ENCODE measurements at places on chromosomes 2 and 18. TPM values are rescaled to one million over a fixed set of nuclear protein-coding genes. Genes with fewer than 3 reads are reported as not detected.
A peak's percentile ranks its signal among the peaks of the same experiment; 100 is the strongest.

DNA sequence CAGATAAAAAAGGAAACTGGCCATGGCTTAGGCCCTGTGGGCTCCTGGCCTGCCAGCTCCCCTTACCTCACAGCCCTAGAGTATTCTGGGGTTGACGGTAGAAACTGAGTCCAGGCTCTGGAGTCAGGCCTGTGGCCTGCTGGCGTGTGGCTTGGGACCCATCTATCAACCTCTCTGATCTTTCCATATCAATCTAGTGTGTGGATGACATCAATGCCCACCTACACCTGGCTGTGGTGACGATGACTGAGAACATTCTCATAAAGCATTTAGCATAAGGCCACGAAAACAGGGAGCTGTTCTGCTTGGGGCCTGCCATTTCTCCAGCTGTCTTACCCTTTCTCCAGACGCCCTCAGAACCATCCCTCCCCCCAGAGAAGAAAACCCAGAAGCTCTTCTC is 17.9 kb downstream of the PCARE start:
- no peak for DNase-seq

TEX51 gene
- 0.11 TPM for polyA plus RNA-seq

- DNase-seq: no peak
Measured at GRCh38 chr2:151553-152334, 105.4 kb upstream of the FAM110C start.

- no peak for DNase-seq
Measured at GRCh38 chr18:75247611-75248421, 37.2 kb downstream of the TSHZ1 start.

- no peak for DNase-seq
Measured at GRCh38 chr2:169286624-169287231, 75.6 kb downstream of the LRP2 start.

DNA sequence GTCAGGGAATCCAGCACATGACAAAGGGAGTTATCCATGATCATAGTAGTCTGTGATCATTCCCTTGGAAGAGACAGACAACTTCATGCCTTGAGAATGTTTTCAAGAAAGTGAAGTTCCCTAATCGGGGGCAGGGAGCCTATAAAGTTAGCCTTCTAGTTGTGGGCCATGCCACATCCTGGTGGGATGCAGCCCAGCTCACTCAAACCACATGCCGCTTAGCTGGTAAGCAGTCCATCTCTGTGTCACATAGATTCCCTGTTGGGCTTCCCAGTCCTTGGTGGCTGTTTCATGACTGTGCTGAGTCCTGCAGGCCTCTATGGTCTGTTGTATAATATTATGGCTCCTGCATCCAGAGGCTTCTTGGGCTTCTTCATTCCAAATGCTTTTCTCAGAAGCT is 11.4 kb upstream of the ARHGAP25 start:
- no peak for DNase-seq

- DNase-seq: no peak
Measured at GRCh38 chr2:181281206-181281832, 175.9 kb upstream of the ITGA4 start.

- no peak for DNase-seq
Measured at GRCh38 chr2:64753399-64753798, 99.7 kb upstream of the SERTAD2 start.

GRCh38 chr2:161974461-161974860 is 99.6 kb downstream of the DPP4 start:
- no peak for DNase-seq

GRCh38 chr18:79934311-79935097 is 16.9 kb downstream of the SLC66A2 start:
- no peak for DNase-seq

- peak; percentile 85 for DNase-seq
Measured at GRCh38 chr2:68828887-68829708, 42.1 kb downstream of the BMP10 start.

- no peak for DNase-seq
Measured at GRCh38 chr18:73962256-73962655, 185.4 kb downstream of the FBXO15 start.

DNA sequence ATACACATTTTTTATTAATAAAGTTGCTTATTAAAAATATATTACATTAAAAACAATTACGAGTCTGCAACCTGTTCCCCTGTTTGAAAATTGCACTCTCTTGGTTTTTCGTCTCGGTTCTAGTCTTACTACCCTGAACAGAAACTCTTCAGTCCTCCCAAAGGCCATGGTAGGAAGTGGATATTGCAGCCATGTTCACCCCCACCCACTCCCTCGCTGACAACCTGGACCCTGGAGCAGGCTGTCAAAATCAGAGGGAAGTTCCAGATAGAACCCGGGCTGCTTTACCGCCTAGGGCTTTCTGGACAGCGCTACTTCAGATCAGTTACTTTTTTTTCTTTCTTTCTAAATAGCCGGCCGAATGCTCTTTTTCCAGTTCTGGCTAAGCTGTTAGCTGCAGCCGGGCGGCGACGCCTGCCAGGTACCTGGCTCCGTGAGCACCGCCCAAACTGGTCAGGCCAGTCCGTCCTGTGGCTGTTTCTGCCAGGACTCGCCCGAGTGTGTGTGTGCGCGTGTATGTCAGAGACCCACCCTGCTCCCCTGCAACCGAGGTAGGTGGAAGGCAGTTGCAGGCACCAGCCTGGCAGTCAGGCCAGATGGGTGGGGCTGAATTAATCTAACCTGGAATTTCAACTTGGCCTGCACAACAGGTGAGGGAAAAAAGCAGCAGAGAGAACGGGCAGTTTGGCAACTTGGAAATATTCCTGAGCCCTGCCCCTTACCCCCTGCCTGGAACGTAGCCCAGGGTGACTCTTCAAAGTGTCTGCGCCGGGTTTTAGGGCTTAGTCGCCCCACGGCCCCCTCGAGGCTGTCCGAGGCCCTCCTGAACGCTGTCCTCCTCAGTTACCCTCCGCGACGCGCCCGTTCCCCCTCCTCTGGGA is 1.1 kb upstream of the TET3 start:
- peak; percentile 78 for DNase-seq

GRCh38 chr18:41396211-41396610 is 558.8 kb upstream of the PIK3C3 start:
- no peak for DNase-seq

EGR4 gene
- polyA plus RNA-seq: not detected

- DNase-seq: no peak
Measured at GRCh38 chr2:75609334-75609689, 37.3 kb upstream of the MRPL19 start.

FAM237A gene
- not detected for polyA plus RNA-seq

DNA sequence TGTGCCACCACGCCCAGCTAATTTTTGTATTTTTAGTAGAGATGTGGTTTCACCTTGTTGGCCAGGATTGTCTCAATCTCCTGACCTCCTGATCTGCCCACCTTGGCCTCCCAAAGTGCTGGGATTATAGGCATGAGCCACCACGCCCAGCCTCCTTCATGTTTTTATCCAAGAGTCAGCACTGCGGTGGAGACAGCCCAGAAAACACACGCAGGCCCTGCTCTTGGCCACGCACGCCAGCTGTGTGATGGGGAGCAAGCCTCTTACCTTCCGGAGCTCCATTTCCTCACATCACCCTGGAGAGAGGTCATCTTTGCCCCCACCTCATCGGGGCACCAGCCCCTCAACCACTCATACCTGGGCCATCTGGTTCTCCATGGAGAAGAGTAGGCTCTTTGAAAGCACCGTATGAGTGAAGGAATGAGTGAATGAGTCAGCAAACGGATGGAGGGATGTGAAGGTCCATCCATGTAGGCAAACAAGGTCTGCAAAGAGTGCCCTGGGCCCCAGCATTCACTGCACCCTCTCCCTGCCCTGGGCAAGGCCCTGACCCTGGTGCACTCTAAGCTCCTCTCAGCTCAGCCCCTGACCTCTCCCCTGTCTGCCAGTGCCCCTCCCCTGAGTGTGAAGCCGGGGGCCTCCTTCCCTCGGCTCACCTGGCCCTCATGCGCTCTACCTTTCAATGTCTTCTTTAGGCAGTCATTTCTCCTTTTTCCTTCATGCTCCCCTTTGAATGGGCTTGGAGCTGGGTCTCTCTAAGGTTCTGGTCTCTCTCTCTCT is 7.4 kb downstream of the GYPC start:
- DNase-seq: no peak

- no peak for DNase-seq
Measured at GRCh38 chr2:232502911-232503808, 15.5 kb upstream of the ECEL1 start.

GRCh38 chr2:10343658-10344057 is 41.0 kb downstream of the HPCAL1 start:
- DNase-seq: no peak

DNA sequence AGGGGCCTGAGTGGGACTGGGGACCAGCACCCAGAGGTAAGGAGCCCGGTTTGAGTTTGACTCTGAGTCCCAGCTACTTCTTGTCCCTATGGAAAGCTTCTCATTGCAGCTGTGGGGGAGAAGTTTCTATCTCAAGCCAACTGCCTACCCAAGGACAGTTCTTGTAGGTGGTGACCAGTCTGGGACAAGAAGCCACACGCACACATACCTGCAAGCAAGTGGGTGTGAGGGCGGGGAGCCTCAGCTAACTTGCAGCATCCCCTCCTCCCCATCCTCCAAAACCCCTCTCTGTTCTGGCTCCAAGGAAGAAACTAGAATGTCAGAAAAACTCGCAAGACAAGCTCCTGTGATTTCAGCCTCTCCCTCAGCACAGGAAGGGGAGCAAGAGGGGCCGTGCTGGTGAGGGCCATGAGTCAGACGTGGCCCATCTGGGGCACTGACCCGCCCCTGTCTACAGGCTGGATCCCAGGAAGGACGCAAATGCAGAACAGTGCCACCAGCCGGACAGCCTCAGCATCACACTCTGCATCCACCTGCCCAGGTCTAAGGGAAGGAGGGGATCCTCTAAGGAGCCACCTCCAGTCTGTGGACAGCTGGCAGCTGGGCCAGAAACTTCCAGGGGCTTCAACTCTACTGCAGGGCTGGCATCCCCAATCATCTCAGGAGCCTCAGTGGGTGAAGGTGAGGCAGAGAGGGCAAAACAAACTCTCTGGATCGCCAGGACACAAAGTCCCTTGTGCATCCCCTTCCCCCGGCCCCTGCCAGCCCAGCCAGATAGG is 103.4 kb downstream of the TNS1 start:
- DNase-seq: no peak

DNA sequence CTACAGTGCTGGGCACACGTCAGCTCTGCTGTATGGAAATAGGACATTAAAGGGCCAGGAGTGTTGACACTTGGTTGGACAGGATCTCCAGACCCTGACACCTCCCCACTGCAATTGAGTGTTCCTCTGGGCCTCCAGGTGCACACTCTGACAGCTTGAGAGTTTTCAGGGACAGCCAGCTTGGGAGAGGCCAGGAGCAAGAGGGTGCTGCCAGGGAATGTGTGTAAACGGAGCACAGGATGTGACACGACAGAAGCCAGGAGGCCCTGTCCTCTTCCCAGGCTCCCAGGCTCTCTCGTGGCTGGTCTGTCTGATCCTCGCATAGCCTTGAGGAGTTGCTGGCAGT is 318.1 kb upstream of the HS6ST1 start:
- no peak for DNase-seq

LBX2 gene
- 7.9 TPM for polyA plus RNA-seq

GRCh38 chr2:240191001-240191400 is 50.5 kb upstream of the OTOS start:
- DNase-seq: no peak

DNA sequence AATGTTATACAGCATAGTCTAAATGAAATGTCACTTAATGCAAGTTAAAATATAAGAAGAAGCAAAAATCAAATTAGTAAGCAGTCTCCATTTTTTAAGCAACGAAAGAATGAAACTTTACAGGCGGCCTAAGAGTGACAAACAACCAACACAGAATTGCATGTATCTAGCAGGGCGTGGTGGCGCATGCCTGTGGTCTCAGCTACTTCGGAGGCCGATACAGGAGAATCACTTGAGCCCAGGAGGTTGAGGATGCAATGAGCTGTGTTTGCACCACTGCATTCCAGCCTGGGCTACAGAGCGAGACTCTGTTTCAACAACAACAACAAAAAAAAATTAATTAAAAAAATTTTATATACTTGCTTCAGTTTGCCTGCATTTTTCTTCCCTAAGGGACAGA is 16.6 kb downstream of the RBMS1 start:
- DNase-seq: no peak

DNA sequence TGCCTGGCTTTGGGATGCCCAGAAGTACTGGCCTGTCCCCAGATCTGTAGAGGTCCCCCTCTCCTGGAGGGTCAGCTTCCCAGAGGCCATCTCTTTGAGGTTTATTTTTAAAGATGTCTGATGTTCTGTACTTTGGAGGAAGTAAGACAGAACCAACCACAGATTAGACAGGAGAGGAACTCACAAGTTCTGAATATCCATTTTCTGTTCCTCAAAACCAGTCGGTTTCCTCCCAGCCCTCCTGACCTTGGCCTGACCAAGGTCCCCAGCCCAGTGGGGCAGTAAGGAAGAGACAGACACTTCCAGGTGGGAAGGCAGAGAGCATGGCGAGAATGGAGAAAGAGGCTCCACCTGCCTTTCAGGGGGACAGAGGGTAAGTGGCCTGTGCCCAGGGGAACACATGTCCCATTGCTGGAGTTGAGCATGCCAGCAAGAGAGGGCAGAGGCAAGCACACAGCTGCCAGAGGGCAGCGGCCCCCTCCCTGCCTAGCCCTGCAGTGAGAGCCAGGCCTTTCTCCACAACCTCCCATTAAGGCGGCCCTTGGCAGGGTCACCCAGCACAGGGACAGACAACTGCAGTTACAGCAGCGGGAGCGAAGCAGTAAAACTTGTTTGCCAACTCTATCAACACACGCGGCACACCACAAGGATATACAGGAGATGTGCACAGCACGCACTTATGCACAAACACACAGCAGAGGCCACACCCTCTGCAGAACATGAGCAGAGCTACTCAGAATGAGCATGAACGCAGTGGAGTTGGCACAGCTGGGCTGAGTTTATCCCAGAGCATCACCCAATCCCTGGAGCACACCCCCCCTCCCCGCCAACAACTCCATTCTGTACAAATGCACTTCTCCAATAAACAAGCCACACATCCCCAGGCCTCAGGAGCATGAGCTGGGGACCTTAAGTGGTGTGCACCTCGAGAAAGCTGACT is 18.5 kb upstream of the SEMA4C start:
- no peak for DNase-seq

CAPN13 gene
- polyA plus RNA-seq: 3.1 TPM

GRCh38 chr18:77077401-77077800 is 55.2 kb downstream of the MBP start:
- DNase-seq: no peak

DNA sequence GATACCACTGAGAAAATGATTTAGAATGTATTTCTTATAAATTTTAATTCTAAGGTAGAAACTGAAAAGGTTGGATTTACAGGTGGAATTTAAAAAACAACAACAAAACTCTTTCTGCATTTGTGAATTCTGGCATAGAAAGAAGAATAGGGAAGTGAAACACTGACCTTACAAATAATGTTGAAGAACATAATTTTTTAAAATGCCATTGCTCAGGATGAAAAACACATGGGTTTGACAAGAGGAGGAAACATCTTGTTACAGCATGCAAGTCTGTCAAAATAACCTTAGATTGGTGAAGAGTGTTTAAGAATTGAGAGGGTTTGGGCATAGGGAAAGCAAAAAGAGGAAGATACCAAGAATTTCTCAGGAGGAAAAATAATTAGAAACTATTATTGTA is 184.3 kb downstream of the UBE2E3 start:
- no peak for DNase-seq

DNA sequence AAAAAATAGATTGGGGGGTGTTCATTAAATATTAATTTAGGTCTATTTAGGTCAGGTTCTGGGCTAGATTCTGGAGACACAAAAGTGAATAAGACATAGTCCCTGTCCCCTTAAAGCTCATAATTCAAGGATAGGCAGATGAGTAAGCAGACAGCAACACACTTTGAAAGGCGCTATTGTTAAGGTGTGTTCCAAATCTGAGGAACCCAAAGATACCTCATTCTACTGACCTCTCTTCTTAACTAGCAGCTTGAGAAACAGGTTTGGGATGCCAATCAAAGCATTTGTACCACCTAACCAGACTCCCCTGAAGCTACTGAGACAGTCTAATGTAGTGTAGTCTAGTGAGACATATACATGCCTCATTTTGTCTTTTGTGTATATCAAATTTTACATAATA is 34.8 kb downstream of the SEMA4F start:
- no peak for DNase-seq

All from renal pelvis (tissue), 12 donors.